Fibroblast of skin of left quadriceps (primary cell): ENCODE measurements at places on chromosomes 5 and 9.

GRCh38 chr5:38426490-38426889 lies 130.0 kb downstream of the LIFR start:
- DNase-seq = no peak

- DNase-seq = no peak
Observed at GRCh38 chr5:32413466-32414263, 30.9 kb downstream of the ZFR start.

GRCh38 chr5:148998174-148998797 lies 64.6 kb downstream of the SH3TC2 start:
- DNase-seq = no peak

DNA sequence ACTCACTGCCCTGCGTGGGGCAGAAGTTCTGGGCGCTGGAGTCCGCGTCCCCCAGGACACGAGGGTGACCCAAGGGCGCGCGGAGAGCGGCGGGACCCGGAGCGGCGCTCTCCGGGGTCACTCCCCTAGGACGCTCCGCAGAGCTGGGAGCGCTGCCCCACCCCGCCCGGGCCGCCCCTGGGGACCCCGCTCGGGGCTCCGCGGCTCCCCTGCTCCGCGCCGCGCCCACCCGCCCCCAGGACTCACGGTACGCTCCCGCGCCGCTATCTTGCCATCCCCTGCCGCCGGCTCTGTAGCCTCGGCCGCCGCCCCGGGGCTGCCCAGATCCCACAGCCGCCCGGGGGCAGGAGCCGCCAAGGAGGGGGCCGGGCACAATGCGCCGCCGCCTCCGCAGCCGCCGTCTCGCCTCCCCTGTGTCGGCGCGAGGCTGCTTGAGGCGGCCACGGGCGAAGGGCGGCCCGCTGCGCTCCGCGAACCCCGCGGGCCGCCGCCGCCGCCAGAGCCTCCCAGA lies 303 bp downstream of the LIFR start:
- peak; percentile 17 for DNase-seq

DNA sequence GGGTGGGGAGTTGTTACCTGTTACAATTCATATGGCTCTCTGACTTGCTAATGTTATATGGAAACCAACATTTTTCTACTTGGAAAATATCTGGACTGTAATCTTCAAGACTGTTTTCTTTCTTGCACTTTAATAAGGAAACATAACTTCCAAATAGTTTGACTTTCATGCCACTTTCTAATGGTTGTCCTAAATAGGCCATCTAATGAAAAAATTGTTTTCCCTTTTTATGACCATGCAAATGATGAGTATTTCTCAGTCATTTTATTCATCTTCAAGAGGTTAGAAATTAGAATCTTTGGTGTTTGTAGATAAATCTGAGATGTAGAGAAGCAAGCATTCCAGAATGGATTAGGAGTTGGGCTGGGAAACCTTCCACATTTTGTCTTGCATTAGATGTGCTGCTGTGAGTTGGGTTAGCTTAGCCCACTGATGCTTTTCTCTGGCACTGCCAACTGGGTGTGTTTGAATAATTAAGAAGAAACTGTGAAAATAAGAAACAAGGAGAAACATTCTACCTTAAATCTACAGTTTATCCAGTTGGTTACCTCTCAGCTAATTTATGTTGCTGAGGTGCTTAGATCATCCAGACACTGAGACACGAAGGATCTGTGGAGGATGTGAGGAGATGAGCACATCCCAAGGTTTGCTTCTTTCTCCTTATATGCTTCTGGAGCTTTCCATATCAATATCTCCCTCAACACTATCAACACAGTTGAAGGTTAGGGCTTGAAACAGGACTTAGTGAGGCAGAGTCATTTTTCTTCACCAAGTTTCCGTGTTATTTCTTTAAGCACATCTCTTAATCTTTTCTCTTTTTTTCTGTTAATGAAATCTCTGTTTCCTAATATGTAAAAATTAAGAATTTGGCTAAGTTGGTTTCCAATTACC lies 2.7 kb downstream of the RASGRF2 start:
- DNase-seq = no peak

DNA sequence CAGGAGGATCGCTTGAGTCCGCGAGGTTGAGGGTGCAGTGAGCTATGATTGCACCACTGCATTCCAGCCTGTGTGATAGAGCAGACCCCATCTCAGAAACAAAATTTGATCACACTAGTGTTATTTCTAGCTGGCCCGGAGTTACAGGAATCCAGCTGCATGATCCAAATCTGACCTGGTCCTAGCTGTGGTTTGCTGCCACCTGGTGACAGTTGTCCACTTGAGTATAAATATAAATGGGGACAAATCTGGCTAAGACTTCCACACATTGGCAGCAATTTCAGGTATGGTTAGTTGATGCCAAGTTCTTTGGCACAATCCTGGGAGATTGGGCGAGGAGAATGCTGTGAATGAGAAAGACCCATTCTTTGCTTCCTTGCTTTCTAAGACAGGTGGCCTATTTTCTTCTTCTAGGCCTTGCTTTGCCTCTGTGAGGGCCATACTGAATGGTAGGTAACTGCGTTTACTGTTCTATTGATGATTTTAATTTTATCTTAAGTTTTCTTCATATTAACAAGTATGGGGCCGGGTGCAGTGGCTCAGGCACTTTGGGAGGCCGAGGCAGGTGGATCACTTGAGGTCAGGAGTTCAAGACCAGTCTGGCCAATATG lies 35.4 kb downstream of the UBE2R2 start:
- no peak for DNase-seq

DNA sequence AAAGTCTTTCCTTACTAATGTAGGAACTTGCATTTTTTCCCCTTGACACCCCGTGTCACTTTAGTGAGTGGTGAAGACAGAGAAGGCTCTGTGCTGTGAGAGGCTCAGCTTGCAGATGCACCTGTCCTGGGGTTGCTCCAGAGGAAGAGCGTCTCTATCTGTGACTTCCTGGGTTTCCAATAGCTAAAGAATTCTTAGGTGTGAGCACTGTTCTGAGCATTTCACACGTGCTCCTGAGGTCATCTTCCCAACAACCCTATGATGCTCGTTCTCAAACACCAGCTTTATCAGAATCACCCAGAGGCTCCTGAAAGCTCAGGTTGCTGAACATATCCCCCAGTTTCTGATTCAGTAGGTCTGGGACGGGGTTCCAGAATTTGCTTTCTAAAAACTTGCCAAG lies 6.4 kb upstream of the CTSV start:
- no peak for DNase-seq
